Airway epithelial cell (primary cell): ENCODE measurements at places on chromosomes 6 and 20. TPM values are rescaled to one million over a fixed set of nuclear protein-coding genes. Genes with fewer than 3 reads are reported as not detected.

BNIP5 gene
- total RNA-seq = 0.21 TPM in 1 of 2 replicates, not detected in the other

MOG gene
- total RNA-seq = not detected in 2 replicates

RAET1L gene
- total RNA-seq = 23.0 and 27.2 TPM in 2 replicates

ELOVL5 gene
- total RNA-seq = 56.0 and 76.9 TPM in 2 replicates
